Stimulated activated CD4-positive, alpha-beta T cell treated with anti-CD3 and anti-CD28 coated beads, Interleukin-15, amount 100 ng/mL, for 24 hours (primary cell): ENCODE measurements at places on chromosomes 5 and 9.

GRCh38 chr5:79831381-79832309 is 142.0 kb downstream of the CMYA5 start:
- DNase-seq: no peak

- no peak for DNase-seq
These were observed 1765.3 kb downstream of the EFNA5 start for GRCh38 chr5:105905392-105905791.

DNA sequence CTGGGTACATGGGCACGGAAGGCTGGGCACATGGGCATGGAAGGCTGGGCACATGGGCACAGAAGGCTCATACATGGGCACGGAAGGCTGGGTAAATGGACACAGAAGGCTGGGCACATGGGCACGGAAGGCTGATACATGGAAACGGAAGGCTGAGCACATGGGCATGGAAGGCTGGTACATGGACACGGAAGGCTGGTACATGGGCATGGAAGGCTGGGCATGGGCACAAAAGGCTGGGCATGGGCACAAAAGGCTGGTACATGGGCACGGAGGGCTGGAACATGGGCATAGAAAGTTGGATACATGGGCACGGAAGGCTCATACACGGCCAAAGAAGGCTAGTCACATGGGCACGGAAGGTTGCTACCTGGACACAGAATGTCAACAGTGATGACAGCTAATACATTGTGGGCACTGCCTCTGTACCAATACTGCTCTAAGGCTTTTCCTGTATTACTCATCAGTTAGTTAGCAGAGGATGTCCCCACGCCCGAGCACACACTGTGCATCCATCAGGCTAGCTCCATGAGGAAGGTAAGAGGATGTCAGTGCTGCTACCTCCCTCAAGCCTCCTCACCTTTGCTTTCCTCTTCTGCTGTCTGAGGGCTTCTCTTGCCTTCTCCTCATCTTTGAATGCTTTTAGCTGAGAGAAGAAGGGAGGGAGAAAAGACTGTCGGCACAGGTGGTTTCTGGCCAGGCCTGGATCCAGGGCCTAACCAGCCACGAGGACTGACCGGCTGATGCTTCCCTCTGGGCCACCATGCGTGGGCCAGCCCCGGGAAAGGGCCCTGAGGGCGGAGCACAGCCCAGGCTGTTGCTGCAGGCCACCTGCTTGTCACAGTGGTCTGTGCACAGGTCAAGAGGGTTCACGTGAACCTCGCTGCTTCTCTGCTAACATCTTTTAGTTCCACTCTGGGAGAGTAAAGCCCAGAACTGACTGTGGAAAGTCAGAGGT is 14.3 kb downstream of the GPX3 start:
- no peak for DNase-seq

DNA sequence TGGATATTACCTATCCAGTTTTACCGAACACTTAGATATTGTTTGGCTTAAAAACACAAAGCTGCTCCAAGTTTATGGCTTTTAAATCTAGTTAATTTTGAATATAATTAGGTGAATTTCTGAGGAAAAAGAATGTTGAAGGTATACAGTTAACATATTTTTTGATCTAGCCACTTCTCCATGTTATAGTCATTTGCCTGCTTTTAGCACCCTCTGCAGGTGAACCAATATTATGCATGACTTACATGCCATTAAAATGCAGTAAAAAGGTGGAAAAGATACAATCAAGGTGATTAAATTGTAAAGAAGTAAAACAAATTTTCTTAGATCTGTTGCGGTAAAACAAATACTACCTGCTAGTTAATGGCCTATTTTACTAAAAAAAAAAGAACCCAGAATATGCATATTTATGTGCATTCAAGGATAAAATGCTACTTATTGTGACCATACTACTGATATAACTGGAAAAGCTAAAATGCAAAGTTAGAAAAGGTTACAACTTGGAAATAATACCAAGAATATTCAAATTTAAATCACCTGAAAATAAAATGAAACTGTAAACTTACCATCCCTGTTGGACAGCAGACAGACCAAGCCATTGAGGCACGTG is 132.1 kb downstream of the AP3B1 start:
- DNase-seq: no peak

GRCh38 chr9:31255211-31255610 is 1129.2 kb upstream of the ACO1 start:
- no peak for DNase-seq

- no peak for DNase-seq
These were observed 7.9 kb upstream of the ENG start for GRCh38 chr9:127862075-127863011.

- peak; percentile 67 for DNase-seq
These were observed 149.2 kb upstream of the KLF9 start for GRCh38 chr9:70563431-70564204.

- DNase-seq: no peak
These were observed 1.2 kb upstream of the RLN2 start for GRCh38 chr9:5305741-5306140.

DNA sequence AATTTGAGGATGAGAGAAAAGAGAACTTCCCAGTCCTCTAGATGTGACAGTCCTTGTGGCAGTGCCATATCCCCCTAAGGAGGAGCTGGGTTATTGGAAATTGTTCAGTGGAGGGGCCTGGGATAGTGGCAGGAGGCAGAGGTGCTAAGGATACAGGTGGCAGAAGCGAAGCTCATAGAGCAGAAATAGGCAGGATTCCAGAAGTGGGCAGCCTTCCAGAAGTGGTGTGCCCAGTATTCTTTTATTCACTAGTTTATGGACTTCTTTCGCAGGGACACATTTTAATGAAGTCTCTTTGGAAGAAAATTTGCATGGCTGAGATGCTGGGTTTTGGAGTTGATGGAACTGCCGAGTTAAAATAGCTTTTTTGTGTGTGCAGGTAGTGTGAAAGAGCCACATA is 6.8 kb downstream of the PIK3R1 start:
- DNase-seq: no peak
